T-helper 17 cell (primary cell): ENCODE measurements at places on chromosomes 5 and 9.
A peak's percentile ranks its signal among the peaks of the same experiment; 100 is the strongest.

GRCh38 chr5:180083529-180084060 lies 12.0 kb upstream of the RNF130 start:
- DNase-seq, result no peak

DNA sequence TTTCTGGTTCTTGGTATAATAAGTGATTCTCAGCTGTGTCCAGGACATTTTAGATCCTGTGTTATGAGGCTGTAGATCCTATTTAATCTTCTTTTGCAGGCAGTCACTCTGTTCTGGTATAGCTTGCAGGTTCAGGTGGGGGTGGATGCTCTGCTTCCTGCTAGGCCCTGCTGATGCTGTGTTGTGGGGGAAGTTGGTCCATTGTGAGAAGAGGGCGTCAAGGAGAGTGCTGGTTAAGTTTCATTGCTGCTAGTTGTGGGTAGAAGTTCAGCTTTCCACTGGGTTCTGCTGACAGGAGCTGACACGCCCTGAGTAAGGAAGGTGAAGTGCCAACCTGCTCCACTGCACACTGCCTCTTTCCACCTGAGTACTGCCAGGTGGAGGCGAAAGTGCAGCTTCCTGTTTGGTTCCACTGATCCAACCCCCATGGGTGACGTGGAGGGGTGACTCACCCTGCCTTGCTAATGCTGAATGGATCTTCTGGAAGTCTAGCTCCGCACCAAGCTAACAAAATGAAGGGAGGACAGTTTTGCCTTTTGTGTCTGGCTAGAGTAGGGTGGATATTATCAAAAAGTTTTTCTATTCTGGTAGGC lies 16.3 kb downstream of the NMRK1 start:
- peak; percentile 28 for DNase-seq

- no peak for DNase-seq
These were observed 2.8 kb upstream of the RUSC2 start for GRCh38 chr9:35487081-35487480.

DNA sequence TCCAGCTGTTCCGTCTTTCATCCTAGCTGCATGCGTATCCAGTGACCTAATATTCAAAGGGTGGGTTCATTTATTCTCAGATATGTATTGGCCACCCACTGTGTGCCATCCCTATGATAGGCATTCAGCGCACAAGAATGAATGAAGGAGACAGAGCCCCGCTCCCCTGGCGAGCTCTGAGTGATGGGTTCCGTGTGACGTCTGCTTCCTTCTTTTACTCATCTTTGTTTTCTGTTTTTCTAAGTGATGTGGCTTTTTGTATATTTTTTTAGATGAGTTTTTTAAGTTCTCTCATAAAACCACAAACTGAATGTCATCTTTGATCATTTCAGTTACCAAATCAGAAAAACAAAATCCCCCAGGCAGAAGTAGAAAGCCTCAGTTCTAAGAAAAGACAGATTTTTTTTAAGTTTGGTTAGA lies 168.3 kb upstream of the OTULINL start:
- DNase-seq, result no peak

DNA sequence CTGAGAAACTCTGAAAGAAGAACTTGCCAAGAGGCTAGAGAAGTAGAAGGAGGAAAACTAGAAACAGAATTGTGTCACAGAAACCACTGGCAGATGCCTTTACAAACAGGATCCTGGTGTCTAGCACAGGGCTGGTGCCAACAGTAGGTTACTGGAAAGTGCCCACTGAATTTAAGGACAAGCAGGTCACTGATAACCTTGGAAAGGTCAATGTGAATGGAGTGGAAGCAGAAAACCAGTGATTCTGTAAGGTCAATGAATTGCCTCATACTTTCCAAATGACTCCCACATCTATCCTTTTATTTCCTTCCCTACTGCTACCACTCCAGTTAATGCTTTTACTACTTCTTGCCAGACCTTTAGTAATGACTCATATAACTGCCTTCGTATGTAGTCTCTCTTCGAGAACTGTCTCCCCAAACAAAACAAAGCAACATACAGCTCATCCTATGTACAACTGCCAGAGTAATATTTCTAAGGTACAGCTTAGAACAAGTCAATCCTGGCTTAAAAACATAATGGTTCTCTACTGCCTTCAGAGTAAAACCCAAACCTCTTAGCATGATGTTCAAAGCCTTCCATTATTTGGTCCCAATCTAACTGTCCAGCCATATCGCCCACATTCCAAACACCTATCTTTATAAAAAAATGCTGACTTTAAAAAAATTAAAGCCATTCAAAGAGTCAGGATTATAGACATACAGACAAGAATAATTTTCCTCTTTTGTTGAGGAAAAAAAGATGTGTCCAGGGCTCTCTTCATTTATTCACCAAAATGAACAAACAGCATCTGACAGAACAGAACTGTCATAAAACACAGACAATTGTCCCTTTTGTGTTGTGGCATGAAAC lies 52.5 kb downstream of the NR3C1 start:
- no peak for DNase-seq

GRCh38 chr9:92713528-92713927 lies 43.6 kb upstream of the IPPK start:
- no peak for DNase-seq

DNA sequence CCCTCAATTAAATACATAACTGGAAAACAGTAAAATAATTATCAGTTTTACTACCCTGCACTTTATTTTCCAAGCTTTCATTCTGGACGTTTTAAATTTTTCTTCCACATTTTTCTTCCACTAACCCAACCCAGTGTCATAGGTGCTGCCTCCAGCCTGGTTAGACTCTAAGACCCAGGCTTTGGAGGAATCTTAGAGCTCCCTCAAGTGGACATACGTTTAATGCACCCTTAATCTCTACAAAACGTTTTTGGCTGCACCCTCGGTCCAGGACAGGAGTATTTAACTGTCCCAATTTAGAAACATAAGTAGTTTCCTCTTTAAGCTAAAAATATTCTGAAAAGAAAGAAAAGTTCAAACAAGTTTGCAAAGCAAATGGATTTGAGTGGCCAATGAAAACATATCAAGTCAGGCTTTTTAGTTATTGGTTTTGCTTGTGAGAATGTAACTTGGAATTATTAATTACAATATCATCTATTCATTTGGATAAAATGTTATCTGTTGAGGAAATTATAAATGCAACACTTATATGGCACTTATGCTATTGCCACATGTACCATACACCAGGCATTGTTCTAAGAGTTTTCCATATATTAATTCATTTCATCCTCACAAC lies 38.9 kb downstream of the CDH6 start:
- DNase-seq, result no peak

GRCh38 chr9:90941661-90942060 lies 140.0 kb downstream of the SYK start:
- no peak for DNase-seq

DNA sequence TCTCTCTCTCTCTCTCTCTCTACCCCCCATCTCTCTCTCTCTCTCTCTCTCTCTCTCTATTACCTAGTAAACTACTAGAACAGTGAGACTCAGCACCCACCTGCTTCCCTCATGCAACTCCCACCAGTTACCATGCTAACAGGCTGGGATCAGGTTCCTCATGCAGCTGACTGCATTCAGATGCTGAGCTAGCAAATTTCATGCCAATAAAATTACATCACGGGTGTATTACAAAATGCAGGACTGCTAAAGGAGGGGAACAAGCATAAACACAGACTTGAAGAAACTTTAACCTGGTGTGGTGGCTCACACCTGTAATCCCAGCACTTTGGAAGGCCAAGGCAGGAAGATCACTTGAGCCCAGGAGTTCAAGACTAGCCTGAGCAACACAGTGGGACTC lies 76.0 kb downstream of the CEMIP2 start:
- no peak for DNase-seq

DNA sequence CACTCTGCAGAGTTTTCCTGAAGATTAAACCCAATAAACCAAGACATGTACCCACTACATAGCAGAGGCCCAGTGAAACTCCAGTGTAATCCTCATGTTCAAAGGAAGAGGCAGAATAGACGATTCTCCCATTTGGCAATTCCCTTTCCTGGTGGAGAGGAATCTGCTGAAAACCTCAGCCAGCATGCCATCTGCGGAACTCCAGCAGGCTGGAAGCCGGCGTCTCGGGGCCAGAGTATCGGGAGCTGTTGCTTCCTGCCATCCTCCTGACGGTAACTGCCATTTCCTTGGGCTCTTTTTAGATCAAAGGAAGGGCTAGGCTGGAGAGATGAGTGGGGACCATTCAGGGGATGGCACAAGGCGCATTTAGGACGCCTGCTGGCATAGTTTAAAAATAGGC lies 20.5 kb downstream of the NEURL1B start:
- DNase-seq, result no peak

- DNase-seq, result no peak
These were observed 74.1 kb downstream of the HMHB1 start for GRCh38 chr5:143886096-143886495.

DNA sequence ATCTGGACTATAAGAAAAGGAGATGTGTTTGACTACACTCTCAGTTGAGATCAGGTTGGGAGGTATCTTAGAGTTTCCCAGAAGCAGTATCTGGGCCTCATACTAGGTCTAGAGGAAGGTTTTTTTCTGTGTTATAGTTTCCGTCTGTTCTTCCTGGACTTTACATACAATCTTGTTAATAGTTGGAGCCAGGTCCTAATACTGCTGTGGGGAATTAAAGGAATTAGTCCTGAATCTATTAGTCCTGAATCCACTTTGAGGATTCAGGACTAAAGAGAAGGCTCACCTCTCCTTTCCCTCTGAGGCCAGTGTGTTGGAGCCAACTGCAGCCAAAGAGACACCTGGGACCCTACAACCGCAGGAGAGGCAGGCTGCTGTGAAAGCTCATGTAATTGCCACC lies 445.7 kb upstream of the CLINT1 start:
- no peak for DNase-seq

DNA sequence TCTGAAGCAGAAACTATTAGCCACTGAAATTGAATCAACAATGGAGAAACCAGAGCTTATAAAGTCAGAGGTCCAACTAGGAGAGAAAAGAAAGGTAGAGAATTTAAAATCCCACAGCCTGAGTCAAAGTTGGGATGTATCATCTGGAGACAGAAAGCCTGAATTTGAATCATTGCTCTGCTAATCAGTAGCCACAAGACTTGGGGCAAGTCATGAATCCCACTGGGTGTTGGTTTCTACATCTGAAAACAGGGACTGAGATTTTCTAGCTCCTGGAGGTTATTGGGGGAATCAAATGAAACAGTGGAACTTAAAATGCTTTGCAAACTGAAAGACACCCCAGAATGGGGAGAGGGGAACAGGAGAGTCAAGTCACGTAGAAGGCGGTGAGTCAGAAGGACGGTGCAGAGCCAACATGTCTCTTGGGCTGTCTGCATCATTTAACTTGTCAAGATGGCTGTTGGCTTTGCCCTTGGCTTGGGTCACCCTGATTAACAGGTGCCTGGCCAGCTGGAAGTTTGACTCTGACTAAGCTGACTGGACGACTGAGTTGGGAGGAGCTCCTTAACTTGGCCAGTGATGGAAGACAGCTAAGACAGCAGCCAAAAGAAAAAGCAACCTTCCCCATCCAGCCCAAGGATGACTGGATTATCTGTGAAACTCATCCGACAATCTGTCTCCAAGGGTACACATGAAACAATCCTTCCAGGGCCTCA lies 60.6 kb upstream of the ADRA1B start:
- DNase-seq, result no peak

- DNase-seq, result no peak
These were observed 127.9 kb downstream of the PALM2AKAP2 start for GRCh38 chr9:109907810-109908458.

DNA sequence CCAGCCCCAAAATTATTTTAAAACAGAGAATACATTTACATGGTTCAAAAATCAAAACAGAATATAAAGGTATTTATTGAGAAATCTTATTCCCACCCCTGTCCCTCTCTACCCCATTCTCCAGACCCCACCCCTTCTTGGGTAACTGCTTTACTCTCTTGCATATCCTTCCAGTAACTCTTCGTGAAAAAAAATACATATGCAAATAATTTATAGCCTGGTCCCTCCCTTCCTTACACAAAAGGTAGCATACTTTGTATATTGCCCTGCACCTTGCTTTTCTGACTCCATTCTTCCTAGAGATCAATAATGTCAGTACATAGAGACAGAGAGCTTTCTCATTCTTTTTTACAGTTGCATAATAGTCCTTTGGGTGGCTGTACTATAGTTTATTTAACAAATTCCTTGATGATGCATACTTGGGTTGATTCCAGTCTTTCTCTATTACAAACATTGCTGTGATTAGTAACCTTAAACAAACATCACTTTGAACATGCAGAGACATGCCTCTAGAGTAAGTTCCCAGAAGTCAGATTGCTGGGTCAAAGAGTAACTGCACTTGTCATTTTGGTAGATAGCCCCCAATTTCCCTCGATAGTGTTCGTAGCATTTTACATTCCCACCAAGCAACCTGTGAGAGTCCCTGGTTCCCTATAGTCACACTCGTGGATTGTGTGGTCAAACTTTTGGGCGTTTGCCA lies 47.9 kb downstream of the STOM start:
- DNase-seq, result no peak

GRCh38 chr5:168128111-168128510 lies 163.3 kb upstream of the WWC1 start:
- no peak for DNase-seq

DNA sequence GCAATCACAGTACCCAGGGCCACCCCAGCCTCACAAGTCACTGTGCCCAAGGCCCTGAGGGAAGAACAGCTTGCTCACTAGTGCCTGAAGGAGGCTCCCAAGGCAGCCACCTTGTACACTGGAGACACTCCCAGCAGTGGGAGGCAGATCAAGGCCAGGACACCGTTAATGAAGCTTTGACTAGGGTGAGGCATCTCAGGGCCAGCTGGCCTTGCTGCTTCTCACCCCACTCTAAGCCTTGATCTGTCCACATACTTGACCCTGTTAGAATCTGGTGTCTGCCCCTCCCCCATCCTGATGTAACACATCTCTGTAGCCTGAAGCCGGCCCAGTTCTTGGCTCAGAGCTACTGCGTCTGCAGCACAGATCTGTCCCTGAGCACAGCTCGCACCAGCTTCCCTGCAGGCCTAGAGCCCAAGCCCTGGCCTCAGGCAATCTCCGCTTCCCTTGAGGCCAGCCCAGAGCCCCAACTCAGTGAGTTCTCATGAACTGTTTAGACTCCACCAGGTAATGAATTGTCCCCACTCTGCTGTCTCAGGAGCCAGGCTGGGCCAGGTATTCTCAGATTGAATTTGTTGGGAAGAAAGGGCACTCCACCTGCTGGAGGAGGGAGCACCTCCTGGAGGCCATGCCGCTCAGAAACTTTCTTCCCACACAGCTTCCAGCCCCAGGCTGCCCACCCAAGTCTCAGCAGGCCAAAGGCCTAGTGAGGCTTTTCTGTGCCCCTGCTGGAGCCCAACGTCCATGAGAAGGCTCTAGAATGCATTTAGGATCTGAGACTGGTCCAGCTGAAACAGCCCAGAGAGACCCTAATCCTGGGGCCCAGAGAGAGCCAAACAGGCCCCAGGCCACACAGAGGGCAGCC lies 13.4 kb upstream of the JADE2 start:
- no peak for DNase-seq

- DNase-seq, result no peak
These were observed 36.4 kb upstream of the DAB2 start for GRCh38 chr5:39461007-39461682.
